ENCODE measurements at places on chromosomes 1 and 21.

- DNase-seq = no peak
These were observed 159.3 kb downstream of the TTLL7 start for GRCh38 chr1:83839566-83840173.

GRCh38 chr1:95021805-95022643 lies 50.7 kb downstream of the ALG14 start:
- DNase-seq = no peak

DNA sequence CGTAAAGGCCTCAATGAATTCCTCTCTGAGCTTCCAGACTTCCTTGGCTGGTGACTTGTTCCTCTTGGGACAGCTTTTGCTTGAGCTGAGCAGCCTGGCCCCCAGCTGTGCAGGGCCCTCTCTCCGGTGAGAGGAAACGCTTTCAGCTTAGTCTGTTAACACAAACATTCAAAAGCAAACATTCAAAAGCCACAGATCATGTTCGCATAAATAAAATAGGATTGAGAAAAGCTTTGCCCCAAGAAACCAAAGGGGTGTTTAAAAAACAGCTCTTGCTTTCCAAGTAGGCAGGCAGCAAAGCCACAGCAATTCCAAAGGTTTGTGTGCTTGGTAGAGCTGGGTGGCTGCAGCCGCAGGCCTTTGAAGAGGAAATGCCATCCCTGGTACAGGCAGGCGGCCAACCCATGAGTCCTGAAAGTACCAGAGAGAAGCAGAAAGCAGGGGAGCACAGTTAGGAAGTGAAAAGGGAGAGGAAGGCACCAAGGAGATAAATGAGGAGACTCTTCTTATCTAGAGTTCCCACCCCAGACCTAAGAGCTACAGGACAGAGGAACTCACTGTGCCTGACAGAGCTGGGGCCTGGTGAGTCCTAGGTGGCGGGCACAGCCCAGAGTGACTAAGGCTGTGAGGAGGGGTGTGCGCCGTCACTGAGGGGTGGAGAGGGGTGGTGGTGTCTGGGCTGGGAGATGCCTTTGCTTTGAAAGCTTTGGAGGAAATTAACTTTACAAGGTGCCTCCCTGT lies 48.4 kb downstream of the CCN1 start:
- no peak for DNase-seq

DNA sequence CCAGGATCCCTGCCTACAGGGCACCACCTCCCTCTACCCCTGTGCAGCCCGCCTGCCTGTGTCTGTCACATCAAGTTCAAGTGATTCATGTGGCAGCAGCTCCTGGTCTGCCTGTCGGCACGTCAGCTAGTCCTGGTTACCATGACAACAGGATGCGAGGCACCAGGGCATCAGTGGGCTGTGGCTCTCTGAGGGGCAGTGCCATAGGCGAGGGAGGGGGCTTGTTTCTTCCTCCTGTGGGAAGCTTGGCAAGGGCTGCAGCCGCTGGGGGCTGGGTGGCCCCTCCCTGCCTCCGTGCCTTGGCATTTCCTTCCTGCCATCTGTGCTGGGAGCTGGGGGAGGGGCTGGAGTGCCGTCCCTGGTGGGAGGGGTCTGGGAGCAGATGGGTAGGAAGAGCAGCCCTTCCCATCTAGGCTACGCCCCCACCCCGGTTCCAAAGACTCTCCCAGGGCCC lies 43.1 kb downstream of the FOXO6 start:
- DNase-seq = no peak

GRCh38 chr1:89351597-89352311 lies 12.1 kb upstream of the GBP6 start:
- no peak for DNase-seq

DNA sequence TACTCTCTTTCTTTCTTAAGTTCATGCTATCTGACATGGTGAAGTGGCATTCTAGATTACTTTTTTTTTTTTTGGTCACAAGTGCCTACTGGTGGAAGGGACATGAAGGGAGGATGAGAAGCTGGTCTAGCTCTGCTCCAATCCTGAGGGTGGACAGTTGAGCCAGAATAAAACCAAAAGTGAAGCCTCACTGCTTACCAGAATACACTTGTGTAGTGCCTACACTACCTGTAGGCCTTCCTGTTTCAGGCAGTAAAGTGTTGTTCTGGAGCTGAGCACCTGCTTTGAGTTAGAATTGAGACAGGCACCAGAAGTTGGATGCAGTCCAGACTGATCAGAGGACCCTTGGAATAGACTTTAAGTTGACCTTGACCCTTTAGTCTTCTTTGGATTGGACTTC lies 40.4 kb upstream of the APOBEC4 start:
- no peak for DNase-seq

DNA sequence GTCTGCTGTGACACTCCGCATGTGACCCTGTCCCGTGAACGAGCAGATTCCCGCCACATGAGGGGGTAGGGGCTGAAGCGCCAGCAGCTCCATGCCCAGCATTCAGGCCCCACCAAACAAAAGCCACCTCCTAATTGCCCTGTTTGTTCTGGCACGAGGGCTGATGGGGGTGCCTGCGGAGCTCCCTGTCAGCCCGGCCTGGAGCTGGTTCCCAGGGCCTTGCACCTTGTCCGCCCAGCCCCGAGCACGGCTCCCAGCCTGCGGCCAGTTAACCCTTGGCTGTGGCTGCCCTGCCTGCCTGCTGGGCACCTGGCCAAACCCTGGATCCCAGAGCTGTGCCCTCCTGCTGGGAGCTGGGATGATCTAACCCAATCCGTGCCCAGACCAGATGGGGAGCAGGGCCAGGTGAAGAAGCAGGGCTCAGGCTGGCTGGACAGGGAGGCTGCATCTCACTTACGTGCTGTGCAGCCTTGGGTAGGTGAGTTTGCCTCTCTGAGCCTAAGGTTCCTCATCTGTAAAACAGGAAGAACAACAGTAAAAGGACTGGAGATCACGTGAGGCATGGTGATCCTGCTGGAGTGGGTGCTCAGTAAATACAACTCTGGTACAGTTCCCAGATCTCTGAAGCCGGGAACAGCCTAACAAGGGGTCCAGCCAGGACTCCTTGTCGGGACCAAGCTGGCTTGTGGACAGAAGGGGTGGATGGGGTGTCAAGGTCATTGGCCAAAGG lies 110.9 kb upstream of the IFFO2 start:
- no peak for DNase-seq

DNA sequence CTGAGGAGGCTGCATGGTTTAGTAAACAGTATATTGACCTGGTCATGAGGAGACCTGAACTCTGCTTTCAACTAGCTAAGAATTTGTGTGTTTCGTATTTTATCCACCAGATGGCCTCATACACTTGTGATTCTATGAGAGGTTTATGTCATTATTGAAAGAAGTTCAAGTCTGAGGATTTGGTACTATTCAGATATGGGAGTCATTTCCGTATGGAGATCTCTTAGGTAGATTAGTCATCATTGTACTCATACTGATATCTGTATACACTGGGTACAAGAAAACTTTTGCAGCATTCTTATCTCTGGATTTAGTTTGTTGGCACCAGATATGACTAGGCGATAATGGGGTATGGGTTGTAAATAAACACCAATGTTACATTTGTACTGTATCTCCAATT lies 26.6 kb downstream of the ATF6 start:
- no peak for DNase-seq

All from stimulated activated CD4-positive, alpha-beta T cell treated with anti-CD3 and anti-CD28 coated beads, Interleukin-2, amount 100 ng/mL, for 4 hours (primary cell).